Mammary epithelial cell (primary cell): ENCODE measurements at places on chromosomes 6 and 20. TPM values are rescaled to one million over a fixed set of nuclear protein-coding genes. Genes with fewer than 3 reads are reported as not detected.

DNA sequence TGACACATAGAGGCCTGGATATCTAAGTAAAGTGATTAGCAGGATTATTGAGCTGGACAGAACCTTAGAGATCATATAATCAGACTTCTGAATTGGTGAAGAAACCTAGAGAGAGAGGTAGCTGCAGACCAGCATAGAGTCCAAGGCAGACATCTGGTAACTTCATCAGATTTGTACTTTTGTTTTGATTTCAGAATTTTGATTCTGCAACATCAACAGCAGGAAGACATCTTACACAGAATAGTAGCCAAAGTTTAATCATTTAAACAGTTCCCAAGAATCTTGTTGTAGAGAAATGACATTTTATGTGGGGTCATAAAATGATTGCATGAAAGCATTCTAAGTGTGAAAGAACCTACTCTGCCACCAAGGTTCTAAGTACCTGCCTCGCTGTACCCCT lies 39.4 kb downstream of the RPRD1B start:
- DNase-seq, result no peak

GRCh38 chr6:20126789-20127653 lies 85.2 kb downstream of the MBOAT1 start:
- peak; percentile 45 for DNase-seq

GRCh38 chr6:81696524-81696923 lies 56.0 kb downstream of the TENT5A start:
- DNase-seq, result no peak

GRCh38 chr6:44080561-44081521 lies 46.4 kb downstream of the MRPL14 start:
- DNase-seq, result no peak

DNA sequence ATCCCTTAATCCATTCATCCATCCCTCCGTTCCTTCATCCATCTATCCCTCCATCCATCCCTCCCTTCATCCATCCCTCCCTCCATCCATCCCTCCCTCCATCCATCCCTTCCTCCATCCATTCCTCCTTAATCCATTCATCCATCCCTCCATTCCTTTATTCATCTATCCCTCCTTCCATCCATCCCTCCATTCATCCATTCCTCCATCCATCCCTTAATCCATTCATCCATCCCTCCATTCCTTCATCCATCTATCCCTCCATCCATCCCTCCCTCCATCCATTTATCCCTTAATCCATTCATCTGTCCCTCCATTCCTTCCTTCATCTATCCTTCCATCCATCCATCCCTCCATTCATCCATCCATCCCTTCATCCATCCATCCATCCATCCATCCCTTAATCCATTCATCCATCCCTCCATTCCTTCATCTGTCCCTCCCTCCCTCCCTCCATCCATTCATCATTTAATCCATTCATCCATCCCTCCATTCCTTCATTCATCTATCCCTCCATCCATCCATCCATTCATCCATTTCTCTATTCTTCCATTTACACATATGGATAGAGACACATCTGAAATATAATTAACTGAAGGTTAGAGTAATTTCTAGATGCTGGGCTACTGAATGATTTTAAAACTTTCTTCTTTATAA lies 100.9 kb downstream of the TSHZ2 start:
- DNase-seq, result no peak

DNA sequence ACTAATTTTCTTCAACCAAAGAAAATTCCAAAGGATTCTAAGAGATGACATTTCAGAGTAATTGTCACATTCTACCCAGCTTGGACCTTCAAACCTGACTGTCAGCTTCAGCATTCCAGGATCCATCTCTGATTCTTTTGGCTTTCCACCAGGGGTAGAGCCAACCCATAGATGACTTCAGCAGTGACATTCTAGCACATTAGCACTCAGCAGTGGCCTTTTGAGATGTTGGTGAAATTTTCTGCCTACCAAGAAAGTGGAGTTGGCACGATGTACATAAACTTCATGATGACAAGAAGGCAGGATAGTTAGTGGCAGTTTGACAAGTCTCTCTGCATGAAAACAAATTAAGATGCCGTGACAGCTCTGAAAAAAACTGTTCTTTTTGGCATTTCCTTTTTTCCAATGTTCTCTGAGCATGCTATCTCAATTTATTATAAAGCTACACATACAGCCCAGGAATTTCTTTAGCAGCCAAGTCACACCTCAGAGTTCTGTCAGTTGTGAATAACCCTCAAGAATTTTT lies 466.5 kb upstream of the RNF217 start:
- no peak for DNase-seq

DNA sequence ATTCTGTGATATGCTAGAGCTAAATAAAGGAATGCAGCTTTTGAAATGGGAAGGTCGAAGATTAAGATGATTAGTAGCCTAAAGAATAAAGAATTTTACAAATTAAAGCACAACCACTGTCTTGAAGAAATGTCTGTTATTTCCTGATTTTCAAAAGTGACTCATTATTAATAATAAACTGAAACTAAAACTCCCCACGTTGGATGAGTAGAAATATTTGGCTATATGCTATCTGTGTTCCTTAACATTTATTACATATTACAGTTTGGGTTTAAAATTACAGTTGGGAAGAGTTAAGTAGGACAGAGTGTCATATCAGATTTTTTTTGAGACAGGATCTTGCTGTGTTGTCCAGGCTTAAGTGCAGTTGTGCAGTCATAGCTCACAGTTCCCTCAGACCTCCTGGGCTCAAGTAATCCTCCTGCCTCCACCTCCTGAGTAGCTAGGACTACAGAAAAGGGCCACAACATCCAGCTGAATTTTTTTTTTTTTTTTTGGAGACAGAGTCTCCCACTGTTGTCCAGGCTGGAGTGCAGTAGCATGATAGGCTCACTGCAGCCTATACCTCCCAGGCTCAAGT lies 47.1 kb downstream of the AKIRIN2 start:
- no peak for DNase-seq

- DNase-seq, result peak; percentile 6
These were observed 69.6 kb downstream of the TBXT start for GRCh38 chr6:166097914-166098522.

- no peak for DNase-seq
These were observed 73.4 kb upstream of the GTSF1L start for GRCh38 chr20:43800186-43800585.

DNA sequence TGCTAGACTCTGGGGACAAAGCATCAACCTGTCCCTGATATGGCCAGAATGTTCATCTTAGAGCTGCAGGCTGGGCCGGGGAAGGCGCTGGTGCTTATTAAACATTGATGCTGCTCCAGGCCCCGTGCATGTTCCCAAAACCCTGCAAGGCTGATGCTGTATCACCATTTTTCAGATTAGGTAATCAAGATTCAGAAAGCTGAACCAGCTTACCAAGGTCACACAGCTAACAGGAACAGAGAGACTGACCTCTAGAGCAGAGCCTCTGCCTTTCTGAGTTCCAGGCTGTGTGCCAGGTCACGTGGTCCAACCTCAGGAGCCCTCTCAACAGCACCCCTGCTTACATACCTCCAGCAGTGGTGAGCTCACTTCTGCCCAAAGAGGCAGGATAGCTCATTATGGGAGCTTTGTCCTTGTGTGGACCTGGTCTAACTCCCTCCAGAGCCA lies 16.1 kb upstream of the VSTM2L start:
- no peak for DNase-seq

DNA sequence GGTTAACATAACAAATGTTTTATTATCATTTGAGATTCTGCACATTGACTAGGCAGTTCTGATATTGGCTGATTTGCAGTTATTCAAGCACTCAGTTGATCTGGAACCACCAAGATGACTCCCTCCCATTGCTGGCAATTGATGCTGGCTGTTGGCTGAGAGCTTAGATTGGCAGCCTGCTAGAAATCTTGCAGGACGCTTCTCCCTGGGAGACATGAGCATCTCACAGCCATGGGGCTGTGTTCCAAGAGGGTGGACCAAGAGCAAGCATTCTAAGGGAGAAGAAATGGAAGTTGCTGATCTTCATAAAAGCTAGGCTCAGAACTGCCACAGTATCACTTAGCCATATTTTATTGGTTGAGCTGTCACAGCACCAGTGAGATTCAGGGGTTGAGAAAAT lies 233.4 kb upstream of the ID4 start:
- DNase-seq, result no peak

DNA sequence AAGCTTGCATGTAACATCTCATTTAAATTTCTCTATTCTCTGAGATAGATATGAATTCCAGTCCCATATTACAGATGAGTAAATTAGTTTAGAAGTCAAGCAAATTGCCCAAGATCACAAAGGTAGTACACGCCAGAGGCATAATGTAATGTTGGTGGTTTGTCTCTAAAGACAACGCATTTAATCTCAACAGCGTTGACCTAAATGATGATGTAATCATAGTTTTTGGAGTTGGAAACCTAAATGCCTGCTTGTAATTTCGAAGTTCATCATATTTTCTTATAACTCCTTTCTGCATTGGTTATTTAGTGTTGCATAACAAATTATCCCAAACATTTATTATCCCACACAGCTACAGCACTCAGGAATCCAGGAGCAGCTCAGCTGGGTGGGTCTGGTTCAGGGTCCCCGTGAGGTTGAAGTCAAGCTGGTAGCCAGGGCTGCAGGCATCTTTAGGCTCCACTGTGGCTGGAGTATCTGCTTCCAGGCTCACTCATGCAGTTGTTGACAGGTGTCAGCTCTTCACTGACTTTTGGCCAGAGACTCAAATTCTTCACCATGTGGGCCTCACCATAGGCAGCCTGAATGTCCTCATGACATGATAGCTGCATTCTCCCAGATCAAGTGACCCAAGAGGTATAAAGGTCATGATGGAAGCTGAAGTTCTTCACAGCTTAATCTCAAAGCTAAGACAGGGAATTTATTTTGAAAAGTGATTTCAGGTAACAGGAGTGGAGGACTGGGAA lies 122.0 kb upstream of the SPTLC3 start:
- no peak for DNase-seq

- DNase-seq, result peak; percentile 94
These were observed 13.6 kb downstream of the LRRC73 start for GRCh38 chr6:43496370-43497128.

GRCh38 chr6:46199387-46199786 lies 28.6 kb upstream of the ENPP5 start:
- peak; percentile 35 for DNase-seq

DNA sequence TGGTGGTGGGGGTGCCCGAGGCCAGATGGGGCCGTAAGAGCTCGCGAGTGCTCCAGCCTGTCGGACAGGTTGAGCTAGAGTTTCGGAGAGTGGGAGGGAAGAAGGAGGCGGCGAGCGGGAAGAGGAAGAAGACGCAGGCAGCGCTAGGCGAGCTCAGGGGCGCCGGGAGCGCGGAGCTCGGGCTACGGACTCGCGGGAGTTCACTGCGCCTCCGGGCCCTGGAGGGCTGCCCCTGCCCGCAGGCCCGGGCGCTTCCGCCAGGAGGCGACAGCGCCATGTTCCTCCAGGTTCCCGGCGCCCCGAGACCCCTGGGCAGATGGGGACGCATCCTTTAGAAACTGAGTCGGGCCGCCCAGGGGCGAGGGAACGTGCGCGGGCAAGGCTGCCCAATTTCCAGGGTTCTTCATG lies 984 bp downstream of the TFAP2C start:
- peak; percentile 95 for DNase-seq

GRCh38 chr20:61125546-61126180 lies 126.4 kb upstream of the CDH4 start:
- DNase-seq, result no peak

DNA sequence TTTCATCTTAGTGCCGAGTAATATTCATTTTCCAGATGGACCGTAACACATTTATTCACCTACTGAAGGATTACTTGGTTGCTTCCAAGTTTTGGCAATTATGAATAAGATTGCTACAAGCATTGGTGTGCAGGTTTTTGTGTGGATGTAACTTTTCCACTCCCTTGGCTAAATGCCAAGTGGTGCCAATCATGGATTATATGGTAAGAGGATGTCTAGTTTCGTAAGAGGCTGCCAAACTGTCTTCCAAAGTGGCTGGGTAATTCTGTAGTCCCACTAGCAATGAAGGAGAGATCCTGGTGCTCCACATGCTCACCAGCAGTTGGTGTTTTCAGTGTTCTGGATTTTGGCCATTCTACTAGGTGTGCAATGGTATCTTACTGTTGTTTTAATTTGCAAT lies 117.1 kb downstream of the IRF4 start:
- no peak for DNase-seq

GRCh38 chr6:154782193-154782592 lies 49.0 kb downstream of the SCAF8 start:
- no peak for DNase-seq

DNA sequence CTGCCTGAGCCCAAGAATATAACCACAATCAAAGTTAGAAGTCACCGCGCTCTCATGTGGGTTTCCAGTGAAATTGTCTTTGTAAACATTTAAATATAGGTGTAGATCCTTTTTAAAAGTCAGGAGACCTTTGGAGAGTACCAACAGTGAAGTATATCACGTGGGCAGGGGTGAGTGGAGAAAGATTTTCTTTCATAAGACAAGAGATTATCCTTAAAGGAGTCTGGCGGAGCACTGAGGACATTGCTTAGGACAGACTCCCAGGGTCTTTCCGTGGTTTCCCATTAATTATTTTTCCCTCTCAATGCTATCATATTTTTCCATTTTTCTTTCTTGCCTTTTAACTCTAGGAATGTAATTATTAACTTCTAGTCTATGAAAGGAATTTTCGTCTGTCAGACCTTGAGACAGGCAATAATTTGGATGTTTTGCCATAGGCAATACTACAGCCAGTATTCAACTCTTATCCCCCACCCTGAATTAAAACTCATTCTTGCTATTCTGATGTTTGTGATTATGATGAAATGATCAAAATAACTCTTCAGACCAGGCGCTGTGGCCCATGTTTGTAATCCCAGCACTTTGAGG lies 31.4 kb downstream of the DCBLD1 start:
- no peak for DNase-seq

C20orf144 gene
- 0.16 TPM in 1 of 2 replicates, not detected in the other for total RNA-seq

FBXO30 gene
- 10.9 and 12.5 TPM in 2 replicates for total RNA-seq

FAM83B gene
- total RNA-seq, result 101 TPM

CLVS2 gene
- total RNA-seq, result not detected

SRMS gene
- total RNA-seq, result not detected in 2 replicates

DNMT3B gene
- 1.2 TPM for total RNA-seq
